ENCODE measurements at places on chromosomes 1 and 21.
A peak's percentile ranks its signal among the peaks of the same experiment; 100 is the strongest.

DNA sequence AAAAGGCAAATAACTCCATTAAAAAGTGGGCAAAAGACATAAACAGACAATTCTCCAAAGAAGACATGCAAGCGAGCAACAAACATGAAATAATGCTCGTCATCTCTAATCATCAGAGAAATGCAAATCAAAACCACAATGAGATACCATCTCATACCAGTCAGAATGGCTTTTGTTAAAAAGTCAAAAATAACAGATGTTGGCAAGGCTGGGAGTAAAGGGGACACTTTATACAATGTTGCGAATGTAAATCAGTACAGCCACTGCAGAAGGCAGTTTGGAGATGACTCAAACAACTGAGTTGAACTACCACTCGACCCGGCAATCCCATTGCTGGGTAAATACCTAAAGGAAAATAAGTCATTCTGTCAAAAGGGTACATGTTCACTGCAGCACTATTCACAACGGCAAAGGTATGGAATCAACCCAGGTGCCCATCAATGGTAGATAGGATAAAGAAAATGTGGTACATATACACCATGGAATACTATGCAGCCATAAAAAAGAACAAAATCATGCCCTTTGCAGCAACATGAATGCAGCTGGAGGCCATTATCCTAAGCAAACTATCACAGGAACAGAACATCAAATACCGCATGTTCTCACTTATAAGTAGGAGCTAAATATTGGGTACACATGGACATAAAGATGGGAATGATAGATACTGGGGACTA lies 25.9 kb downstream of the TSPAN2 start:
- no peak for DNase-seq

- DNase-seq, result no peak
These were observed 385.5 kb downstream of the SMYD3 start for GRCh38 chr1:246121533-246121932.

DNA sequence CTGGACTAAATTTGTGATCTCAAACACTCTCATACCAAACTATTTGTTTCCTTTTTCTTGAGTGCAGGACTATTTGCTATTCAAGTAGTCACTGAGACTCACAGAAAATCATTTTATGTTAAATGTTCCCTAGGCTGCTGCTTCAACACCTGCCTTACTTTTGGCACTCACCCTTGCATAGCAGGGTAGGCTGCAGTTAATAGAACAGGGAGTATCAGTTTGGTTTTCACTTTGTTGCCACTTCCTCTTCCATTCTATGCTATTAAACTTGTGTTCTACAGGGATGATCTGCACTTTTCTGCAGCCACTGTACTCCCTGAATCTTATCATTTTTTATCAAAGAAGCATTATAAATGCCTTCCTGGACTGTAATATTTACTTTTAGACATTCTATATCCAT lies 148.7 kb upstream of the PRMT6 start:
- no peak for DNase-seq

GRCh38 chr21:43347461-43348169 lies 79.3 kb downstream of the SIK1 start:
- no peak for DNase-seq

DNA sequence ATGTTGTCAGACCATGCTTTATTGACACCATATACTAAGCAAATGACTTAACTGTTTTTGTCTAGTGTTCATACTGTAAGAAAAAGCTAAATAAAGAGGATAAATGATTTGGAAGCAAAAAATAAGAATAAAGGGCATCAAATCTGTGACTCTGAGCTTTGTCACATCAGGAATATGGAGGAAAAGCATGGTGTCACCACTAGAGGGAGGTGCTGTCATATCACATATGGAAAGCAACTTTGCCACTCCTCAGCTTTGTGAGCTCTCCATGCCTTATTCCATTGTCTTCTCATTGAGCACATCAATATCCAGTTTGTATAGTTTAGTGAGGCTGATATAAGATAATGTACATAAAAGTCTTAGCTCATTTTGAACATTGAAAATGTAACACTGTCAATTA lies 20.8 kb upstream of the GBP1 start:
- DNase-seq, result no peak

DNA sequence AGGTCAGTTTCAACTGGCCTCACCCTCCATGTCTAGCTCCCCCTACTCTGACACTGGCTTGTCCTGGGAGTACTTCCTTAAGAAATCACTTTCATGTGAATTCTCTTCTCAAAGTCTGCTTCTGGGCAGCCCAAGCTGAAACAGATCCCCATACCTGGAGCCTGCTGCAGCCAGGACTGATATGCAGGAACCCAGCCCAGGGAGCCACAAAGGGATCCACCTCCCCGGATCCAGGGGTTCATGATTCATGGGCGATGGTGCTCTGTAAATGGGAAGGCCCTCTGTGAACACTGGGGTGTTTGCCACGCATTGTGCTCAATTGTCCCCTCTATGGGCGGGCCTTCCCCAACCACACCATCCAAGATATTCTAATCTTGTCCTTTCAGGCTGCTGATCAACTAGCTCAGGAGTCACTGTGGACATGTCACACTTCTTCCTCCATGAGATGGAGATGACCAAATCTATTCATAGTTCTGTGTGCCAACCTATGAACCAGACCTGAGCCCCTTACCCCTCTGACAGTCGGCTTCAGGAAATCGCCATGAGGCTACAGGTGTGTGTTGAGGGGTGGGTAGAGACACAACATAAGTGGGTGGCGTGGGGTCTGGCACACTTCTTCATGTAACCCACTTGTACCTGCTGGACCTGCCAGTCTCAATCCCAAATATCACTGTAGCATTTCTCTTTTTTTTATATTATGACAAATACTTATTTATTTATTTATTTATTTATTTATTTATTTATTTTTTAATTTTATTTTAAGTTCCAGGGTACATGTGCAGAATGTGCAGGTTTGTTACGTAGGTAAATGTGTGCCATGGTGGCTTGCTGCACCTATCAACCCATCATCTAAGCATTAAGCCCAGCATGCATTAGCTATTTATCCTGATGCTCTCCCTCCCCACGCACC lies 41.8 kb downstream of the RUNX3 start:
- no peak for DNase-seq

GRCh38 chr21:42939582-42940413 lies 14.4 kb upstream of the ERVH48-1 start:
- DNase-seq, result no peak

GRCh38 chr1:96968541-96968940 lies 247.0 kb downstream of the PTBP2 start:
- peak; percentile 47 for DNase-seq

- no peak for DNase-seq
These were observed 31.4 kb upstream of the C1orf185 start for GRCh38 chr1:51070640-51071039.

- DNase-seq, result no peak
These were observed 47.4 kb downstream of the ACTN2 start for GRCh38 chr1:236733653-236734052.

- no peak for DNase-seq
These were observed 52.7 kb downstream of the PKN2 start for GRCh38 chr1:88736633-88737248.

GRCh38 chr1:30929944-30930525 lies 21.5 kb upstream of the SDC3 start:
- no peak for DNase-seq

GRCh38 chr1:20483833-20484518 lies 2.0 kb downstream of the CAMK2N1 start:
- no peak for DNase-seq

DNA sequence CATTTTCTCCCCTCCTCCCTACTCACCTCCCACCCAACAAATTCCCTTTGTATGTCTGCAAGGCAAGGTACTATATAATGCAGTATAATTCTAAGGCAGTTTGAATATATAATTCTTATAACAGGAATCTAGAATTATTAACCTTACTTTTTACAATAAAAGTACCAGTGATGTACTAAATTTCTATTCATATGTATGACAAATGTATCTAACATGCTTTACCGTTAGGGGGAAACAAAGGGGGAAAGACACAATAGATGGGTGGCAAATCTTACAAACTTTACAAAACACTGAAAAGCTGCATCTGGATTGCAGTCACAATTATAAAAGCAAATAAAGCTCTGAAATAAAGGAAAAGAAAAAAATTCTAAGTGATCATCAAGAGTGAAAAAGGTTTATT lies 2.3 kb downstream of the PIK3R3 start:
- no peak for DNase-seq

DNA sequence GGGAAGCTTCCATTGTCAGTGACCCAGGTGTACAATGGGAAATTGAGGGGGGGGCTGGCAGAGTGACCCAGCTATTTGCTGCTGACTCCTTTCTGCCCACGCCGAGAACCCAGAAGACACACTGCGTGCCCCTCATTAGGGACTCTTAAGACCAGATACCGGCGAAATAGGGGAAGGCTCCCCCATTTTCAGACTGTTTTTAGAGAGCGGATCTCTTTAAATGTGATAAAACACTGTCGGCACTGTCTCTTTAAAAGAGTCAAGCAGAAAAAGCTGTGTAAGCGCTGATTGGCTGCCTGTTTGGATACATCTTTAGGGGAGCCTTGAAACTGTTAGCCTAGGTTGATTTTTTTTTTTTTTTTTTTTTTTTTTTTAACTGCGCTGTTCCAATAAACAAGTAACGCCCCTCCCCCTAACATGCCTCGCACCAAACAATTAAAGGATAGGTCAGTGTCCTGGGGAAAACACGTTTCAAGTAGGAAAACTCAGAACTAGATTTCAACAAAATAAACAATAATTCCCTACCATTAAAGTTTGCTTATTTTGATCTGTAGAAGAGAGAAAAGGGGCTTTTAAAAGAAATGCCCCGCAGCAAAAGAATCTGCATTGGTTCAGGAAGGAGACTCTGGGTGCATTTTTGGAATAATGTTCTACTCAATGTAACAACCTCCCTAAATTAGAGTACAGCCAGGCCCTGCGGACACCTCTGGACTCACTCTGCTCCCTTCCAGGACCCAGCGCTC lies 1.4 kb upstream of the SSBP3 start:
- peak; percentile 92 for DNase-seq

- no peak for DNase-seq
These were observed 67.5 kb downstream of the SDC3 start for GRCh38 chr1:30840904-30841598.

- no peak for DNase-seq
These were observed 14.1 kb downstream of the DNASE2B start for GRCh38 chr1:84412316-84412942.

GRCh38 chr1:198263186-198263585 lies 106.4 kb downstream of the NEK7 start:
- no peak for DNase-seq

DNA sequence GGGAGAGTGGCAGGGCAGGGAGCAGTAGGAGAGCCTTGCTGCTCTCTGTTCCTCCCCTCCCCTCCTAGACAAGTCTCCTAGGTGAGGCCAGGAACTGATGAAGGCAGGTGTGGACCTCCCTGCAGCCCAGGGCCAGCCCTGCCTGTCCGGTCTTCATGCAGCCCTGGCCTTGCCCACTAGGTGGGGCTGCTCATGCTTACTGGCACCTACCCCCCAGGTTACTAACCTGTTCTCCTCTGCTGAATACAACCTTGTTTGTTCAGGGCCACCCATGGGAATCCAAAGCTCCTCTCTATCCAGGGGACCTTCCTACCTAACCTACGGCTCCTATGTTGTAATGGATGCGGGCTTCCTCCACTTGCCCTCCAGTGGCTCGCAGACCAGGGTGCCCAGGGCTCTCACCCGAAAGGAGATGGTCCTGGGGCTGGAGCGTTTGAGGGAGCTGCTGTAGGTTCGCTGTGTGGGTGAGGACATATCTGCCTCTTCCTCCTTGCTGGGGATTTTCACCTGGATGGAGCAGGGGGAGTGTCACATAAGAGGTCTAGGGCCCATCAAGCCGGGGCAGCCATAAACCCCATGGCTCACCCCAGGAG lies 7.9 kb upstream of the TNNT2 start:
- DNase-seq, result no peak

DNA sequence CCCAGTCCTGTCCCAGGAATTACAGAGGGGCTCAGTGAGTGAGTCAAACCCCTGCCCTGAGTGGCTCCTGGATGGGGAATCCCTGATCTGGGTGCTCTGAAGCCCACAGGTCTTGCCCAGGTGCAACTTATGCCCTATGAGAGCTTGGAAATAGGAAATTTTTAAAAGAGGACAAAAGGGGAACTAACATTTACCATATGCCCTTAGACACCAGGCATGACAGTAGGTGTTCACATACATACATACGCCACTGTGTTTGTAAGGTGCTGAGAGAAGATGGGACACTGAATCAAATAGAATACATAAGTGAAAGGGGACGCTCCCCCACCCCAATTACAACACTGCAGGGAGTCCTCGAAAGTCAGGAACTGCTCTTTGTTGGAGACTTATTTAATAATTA lies 1.4 kb downstream of the CFAP45 start:
- no peak for DNase-seq

- no peak for DNase-seq
These were observed 801 bp downstream of the TRAF5 start for GRCh38 chr1:211327346-211327921.

GRCh38 chr1:90717665-90718410 lies 736 bp upstream of the BARHL2 start:
- no peak for DNase-seq

- no peak for DNase-seq
These were observed 155.9 kb upstream of the L1TD1 start for GRCh38 chr1:62038594-62039284.

DNA sequence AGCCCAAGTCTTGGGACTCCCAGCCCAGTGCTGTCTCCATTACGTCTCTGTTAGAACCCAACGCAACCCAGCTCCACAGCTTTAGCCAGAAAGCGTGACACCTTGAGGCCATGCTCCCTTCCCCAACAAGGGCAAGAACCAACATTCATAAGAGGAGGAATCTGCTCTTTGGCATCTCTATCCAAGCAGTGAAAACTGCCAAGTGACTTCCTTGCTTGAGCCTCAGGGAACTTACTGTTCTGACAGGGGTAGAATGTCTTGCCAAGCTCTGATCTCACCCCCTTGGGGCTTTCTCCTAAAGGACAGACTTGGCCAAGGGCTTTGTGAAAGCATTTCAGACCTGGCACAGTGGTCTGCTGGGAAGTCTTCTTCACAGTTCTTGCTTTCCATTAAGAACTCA lies 56.6 kb downstream of the SYT6 start:
- DNase-seq, result no peak

GRCh38 chr1:2208309-2209239 lies 14.0 kb upstream of the FAAP20 start:
- no peak for DNase-seq

GRCh38 chr1:159177272-159177907 lies 6.0 kb downstream of the CADM3 start:
- DNase-seq, result no peak

DNA sequence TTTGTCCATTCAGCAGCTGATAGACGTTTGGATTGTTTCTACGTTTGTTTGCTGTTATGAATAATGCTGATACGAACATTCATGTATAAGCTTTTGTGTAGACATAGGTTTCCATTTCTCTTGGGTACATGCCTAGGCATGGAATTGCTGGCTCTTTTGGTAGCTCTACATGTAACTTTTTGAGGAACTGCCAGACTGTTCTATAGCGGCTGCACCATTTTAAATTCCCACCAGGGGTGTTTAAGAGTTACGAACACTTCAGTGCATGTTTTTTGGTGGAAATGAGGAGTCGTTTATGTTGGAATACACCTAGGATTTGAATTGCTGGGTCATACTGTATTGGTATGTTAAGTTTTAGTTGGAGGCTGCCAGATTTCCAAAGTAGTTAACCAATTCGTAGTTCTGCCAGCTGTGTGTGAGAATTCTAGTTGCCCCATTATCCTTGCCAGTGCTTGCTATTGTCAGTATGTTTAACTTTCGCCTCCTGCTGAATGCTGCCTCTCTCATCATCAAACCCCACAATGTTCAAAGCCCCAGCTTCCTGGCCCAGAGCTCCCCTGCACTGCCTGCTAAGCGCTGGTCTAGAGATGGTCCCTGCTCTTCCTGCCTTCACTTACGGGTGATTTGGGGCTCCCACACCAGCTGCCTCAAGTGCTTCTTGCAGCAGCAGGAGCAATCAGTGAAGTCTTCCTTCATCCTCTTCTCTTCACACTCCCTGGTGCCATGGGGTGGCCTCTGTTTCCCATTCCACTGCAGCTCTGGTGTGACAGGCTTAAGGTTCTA lies 81.0 kb downstream of the MAN1C1 start:
- DNase-seq, result no peak
